DMS53 (cell line): ENCODE measurements at places on chromosomes 13 and 19.

DNA sequence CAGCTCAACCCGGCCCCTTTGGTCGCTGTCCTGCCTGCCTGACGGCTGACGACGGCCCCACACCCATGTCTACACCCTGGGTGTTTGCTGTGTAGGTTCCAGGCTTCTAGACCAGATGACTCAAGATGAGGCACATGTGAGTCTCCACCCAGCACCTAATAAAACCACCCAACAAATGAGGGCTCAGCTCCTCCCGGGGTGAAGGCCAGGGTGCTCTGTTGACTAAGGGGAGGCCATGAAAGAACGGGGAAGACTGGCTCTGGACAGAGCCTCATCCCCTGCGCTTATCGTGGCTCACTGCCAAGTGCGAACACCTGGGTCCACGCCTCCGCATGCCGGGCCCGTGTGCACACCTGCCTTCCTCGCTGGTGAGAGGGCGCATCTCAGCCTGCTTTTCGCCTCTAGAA lies 39.6 kb downstream of the COL4A2 start:
- DNase-seq = peak; percentile 77

DNA sequence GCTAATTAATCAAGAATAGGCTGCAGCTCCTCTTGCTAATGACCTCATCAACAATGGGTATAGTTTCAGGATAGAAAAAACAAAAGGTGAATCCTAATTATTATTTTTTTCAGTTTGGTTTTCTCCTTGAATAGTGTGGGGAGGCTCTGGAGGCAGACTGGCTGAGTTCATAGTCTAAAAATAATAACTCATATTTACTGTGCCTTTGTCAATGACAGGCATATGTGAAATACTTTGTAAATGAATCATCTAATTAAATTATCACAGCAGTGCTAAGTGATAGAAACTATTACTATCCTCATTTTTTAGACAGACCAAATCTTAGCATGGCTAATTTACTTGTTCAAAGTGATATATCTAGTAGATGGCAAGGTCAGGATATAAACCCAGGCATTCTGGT lies 1261.0 kb upstream of the SLC10A2 start:
- DNase-seq = no peak

DNA sequence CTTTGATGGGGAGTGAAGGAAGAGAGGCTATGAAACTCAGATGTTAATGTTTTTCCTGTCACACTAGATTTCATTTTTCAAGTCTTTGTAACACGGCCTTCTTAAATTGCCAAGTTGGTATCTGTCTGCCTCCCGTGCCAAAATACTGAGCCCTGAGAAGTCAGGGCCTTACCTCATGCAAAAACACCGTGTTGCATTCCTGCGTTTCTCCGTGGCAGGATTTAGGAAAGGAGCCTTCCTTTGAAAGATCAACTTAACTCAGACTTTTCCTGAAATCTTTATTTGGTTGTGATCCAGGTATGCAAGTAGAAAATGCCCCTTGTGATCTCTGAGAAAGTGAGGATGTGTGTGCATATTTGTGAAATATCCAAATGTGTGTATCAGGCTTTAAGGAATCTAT lies 1291.0 kb upstream of the SLC10A2 start:
- DNase-seq = no peak

- DNase-seq = peak; percentile 84
These were observed 13.6 kb downstream of the IER2 start for GRCh38 chr19:13163609-13164342.

- no peak for DNase-seq
These were observed 194.7 kb downstream of the B3GLCT start for GRCh38 chr13:31394506-31394905.

- DNase-seq = no peak
These were observed 31.6 kb downstream of the THSD1 start for GRCh38 chr13:52374389-52374788.

DNA sequence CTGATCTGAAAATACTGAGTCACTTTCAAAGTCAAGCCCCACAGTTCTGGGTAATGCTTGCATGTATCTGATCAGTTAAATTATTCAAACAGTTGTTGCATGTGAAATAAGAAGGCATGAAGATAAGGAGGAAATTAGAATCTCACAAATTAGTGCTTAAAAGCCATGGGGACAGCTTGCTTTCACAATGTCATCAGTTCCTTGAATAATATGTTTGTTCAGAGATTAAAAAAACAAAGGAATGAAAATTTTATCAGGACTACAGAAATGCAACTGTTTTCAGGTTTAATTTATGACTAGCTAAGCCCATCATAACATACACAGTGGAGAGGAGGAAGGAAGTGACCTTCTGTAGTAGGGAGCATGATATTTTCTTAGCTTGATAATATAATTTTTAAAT lies 150.1 kb downstream of the OXGR1 start:
- DNase-seq = peak; percentile 1

DNA sequence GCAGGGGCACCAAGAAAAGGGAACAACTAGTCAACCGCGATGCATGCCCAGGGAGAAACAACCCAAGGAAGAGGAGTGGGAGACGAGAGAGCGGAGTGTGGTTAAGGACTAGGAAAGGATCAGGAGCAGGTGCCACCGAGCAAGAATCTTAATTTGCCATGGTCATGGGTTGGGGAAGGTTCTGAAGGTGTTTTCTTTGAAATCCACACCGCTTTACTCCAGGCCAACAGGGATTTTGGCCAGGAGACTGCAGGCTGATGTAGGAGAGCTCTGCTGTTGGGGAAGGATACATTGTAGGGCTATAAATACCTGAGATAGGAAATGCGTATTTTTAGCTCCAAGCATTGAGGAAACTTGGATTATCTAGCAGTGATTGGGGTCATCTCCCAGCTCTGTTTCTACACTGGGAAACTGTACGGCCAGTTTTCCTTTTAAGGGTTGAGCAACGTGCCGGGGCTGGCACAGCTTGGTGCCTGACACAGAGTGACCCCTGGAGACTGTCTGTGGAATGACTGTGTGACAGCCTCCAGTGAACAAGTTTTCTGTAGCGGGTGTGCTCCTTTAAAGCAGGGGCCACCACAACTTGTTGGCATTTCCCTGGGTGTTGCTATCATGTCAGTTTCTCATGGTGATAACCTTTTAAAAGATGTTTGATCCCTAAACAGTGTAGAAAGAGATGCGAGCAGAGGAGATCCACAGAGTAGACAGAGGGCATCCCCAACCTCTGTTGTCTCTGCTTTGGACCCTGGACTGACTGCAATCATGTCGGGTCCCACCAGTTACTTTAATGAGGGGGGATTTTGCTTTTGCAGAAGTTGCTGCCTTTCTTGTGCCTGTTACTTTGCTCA lies 34.3 kb downstream of the ZNF536 start:
- no peak for DNase-seq
